ENCODE measurements at places on chromosomes 3 and 15. TPM values are rescaled to one million over a fixed set of nuclear protein-coding genes. Genes with fewer than 3 reads are reported as not detected.
A peak's percentile ranks its signal among the peaks of the same experiment; 100 is the strongest.

DNA sequence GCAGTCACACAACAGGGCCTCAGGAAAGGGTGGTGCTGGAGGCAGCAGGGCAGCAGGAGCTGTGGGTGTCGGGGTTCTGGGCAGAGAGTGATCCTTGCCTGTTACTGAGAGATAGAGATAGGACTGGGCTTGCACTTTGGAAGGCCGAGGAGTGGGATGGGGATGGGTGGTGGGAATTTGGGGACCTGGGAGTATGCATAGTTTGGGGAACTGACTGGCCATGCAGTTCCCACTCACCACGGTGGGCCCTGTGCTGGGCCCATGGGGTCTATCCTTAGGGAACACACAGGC lies 192.5 kb upstream of the LINGO1 start:
- no peak for DNase-seq

DNA sequence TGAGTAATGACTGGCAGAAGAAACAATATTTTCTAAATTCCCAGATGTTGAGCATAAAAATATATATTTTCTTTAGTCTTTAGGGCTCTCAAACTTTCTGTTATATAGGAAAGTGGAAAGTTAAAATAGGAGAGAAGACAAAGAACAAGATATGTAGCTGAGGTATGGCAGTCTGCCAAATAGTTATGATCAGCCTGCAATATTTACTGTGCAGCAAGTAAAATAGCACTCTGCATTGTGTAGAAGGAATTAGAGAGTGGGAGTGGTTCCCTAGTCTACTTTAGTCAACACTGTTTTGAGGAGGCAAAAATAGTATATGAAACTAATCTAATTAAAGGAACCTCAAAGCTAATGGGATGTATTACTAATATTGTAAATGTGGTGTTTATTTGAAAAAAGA lies 978.1 kb upstream of the ALCAM start:
- DNase-seq, result peak; percentile 14

Gene GLDN
- polyA plus RNA-seq, result 0.34 TPM

Gene TRA2B
- polyA plus RNA-seq, result 163 TPM

Gene ECE2
- polyA plus RNA-seq, result not detected

- DNase-seq, result peak; percentile 42
Observed at GRCh38 chr3:120855665-120856437, 52.2 kb upstream of the STXBP5L start.

DNA sequence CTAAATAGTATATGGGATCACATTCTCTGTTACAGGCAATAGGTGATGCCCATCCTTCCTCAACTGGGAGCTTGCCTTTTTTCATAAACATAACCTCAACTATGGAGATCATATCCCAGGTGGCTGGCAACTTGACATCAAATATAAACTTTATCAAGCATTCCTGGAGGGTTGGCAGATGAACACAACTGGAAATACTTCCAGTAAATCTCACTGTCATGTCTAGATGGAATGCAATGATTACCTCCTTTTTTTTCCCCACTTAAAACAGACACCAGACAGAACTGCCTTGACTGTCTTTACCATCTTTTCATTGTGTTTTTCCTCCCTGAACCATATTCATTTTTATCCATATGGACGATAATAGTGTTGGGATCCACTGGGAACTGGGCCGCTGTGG lies 43.1 kb upstream of the PFN2 start:
- no peak for DNase-seq

Gene SIDT1
- 1.7 TPM for polyA plus RNA-seq

Gene PRR20G
- not detected for polyA plus RNA-seq

DNA sequence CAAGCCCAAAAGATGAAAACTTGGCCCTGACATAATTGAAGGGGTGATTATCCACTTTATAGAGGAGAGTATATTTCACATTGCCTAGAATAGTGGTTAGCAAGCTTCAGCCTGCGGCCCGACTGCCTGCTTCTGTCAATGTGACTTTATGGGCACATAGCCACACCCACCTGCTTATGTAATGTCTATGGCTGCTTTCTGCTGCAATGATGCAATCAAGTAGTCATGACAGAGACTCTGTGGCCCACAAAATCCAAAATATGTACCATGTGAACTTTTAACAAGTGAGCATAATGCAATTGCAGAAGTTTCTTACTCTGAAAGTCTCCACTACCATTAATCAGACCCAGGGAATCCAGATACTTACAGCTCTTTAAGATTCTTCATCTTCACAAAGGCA lies 103.1 kb downstream of the LRIG1 start:
- DNase-seq, result no peak

DNA sequence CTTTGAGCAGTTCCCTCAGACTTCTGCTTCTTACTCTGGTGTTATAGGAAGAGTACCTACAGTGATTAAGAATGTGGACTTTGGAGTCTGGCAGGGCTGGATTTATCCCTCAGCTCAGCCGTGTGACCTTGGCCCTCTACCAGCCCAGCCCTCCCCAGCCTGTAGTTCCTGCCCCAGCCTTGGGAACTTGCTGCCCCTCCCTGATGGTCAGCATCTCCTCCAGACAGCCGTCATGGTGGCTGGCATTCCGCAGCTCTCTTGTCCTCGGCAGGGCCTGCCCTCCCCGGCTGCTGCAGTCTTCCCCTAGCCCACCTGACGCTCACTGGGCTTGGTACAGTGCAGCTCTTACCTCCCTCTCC lies 21.9 kb upstream of the CPNE9 start:
- no peak for DNase-seq

GRCh38 chr15:31036783-31037182 lies 45.4 kb upstream of the MTMR10 start:
- DNase-seq, result no peak

GRCh38 chr15:70241561-70242320 lies 144.0 kb upstream of the TLE3 start:
- no peak for DNase-seq

DNA sequence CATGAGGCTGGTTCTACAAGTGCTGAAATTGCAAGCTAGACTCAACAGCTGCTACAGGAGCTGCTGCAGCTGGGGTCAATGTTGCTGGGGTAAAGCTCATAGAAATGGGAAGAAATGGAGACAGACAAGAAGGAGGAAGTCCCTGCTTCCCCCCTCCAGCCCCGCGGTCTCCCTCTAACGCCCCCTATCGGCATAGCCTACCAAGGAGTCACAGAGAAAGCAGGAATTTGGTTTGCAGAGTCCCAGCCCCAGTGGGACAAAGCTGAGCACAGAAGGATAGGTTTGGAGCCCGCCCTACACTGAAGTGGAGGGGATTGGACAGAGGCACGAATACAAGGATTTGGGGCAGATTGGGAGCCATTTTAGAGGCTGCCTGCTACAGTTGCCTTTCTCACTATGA lies 176.9 kb upstream of the ANKRD28 start:
- no peak for DNase-seq

Gene GRAMD1C
- 1.7 TPM for polyA plus RNA-seq

Gene CFAP44
- polyA plus RNA-seq, result 4.7 TPM

Gene CCDC54
- 3.8 TPM for polyA plus RNA-seq

Gene VILL
- 7.5 TPM for polyA plus RNA-seq

DNA sequence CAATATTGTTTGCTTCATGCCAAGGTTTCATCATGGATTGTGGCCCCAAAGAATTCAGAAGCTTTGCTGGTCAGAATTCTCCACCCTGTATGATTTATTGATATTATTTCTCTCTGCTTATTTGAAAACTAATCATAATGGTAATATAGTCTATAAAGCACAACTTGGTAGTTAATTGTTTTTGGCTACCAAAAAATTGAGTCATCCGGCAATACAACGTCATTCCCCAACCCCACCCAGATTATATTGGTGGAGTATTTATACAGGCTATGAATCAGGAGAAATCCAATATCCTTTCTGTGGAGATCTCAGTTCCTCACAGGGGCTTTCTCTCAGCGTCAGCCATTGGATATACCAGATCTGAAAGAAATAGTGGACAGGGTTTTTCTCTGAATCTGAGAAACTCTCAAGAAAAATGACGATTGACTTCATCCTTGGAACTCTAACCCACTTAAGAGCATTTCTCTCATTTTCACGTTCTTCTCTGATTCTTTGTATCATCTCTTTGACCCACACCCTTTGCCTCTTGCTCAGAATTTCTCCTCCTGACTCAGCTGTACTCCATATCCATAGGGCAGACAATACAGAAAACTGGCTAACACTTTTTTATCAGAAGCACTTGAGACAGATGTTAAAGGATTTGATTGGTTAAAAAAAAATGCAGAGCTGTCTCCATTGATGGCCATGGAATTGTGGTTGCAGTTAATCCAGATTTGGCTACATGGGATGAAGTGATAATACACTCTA lies 1055.8 kb upstream of the CADM2 start:
- DNase-seq, result no peak

Gene EPHA6
- polyA plus RNA-seq, result 0.13 TPM

GRCh38 chr3:186277268-186277909 lies 84.6 kb downstream of the DGKG start:
- peak; percentile 69 for DNase-seq

DNA sequence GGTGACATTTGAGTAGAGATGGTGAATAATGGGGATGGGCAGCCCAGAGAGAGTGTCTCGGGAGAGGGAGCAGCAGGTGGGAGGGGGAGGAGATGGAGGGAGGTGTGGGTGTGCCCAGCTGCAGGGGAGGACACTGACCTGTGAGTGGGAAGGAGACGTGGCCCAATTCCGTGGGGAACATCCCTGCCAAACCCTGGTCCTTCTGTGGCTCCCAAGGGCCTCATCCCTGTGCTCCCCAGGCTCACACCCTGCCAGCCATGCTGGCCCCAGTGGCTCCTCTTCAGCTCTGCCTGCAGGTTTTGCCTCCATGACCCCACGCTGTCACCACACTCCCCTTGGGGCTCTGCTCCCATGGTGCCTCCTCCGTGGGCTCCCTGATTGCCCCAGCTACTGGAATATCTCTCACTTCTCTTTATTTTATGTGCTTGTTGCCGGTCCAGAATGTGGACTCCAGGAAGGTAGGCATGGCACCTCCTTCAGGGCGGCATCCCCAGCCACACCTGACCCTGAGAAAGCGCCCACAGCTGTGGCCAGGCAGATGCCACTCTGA lies 7.0 kb downstream of the CFAP100 start:
- DNase-seq, result no peak

GRCh38 chr15:70504299-70504951 lies 258.9 kb downstream of the UACA start:
- DNase-seq, result peak; percentile 36

DNA sequence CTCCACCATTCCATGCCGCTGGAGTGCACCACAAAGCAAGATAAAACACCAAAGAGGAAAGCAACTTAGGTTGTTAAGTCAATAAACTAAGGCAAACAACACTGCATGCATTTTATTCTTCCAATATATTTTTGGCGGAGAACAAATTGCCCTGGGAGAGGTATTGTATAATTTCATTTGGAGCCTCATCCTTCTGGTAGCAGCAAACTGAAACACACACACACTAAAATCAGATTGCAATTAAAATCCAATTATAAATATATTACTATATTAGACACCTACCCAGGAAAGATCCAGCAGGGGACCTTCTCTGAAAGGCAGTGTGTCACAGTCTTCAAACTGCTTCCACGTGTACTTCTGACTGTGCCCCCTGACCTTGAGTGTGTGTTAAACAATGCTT lies 102.3 kb downstream of the RORA start:
- DNase-seq, result no peak

- DNase-seq, result no peak
Observed at GRCh38 chr3:151218136-151218535, 15.1 kb upstream of the GPR171 start.

Gene BRK1
- 142 TPM for polyA plus RNA-seq
